ENCODE measurements at places on chromosomes 7 and 10.
A peak's percentile ranks its signal among the peaks of the same experiment; 100 is the strongest.

DNA sequence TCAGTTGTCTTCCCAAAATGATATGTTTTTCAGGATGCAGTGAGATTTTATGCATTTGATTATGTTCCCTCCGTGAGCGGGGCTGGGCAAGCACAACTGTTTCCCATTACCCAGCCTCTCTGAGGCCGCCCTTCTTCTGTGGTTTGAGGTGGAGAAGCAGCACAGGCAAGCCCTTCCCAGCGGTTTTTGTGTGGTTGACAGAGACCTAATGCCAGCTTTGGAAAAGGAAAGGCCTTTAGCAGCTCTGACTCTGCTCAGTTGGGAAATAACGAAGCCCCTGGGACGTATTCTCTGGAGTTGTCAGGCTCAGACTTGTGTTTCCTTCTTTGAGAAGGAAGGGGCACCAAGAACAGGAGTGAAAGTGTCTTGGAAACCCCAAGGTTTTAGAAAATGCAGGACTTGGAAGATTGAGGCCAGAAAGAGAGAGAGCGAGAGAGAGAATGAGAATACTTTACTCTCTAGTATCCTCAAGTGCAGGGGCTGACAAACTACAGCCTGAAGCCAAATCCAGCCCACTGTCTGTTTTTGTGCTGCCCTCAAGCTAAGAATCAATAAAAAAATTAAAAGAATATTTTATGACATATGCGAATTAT lies 20.6 kb upstream of the PDCD4 start:
- DNase-seq = no peak

GRCh38 chr10:43160921-43161255 lies 22.6 kb downstream of the CSGALNACT2 start:
- no peak for DNase-seq

DNA sequence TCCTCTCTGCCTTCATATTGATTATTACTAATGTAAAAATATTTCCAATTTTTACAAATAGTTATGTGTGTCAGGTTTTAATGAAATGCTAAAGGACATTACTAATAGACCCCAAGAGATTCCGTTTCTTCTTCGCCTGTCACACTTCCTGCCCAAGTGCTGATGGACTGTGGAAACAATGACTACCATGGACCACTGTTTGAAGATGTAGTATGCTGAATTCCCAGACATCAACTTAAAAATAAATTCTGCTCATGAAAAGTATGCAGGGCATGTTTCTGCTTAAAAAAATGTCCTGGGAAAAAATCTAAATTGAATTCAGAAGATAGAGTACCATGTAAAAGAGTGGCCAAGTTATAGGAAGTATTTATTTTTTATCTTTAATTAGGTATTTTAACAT lies 52.1 kb downstream of the ST7 start:
- no peak for DNase-seq

GRCh38 chr10:78736926-78737630 lies 331.7 kb upstream of the ZMIZ1 start:
- no peak for DNase-seq

DNA sequence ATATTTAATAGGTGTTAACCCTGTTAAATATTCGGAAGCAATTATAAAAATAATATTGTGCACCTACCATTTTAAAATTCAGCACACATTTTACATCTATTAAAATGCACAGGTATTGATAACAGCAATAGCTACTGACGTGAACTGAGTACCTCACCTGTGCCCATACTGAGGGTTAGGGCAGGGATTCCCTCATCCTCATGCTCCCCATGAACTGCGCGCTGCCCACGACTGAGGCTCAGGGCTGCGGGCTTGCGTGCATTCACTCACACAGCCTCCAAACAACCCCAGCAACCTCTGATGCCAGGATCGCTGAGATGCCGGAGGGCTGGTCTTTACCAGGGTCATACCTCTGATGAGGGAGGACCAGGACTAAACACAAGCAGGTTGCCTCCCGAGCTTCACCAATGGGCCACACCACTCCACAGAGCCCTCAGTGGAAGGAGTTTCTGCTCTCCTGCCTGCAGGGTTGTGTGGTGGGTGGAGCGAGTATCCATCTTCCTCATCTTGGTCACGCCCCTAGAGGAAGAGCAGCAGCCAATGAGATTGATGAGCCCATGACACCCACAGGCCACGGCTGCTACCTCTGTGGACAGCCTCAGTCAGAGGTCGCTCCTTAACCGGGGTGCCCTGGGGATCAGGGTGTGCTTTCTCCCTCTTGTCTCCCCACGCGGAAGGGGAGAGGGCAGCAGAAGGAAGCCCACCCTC lies 478.3 kb downstream of the TNS3 start:
- no peak for DNase-seq

DNA sequence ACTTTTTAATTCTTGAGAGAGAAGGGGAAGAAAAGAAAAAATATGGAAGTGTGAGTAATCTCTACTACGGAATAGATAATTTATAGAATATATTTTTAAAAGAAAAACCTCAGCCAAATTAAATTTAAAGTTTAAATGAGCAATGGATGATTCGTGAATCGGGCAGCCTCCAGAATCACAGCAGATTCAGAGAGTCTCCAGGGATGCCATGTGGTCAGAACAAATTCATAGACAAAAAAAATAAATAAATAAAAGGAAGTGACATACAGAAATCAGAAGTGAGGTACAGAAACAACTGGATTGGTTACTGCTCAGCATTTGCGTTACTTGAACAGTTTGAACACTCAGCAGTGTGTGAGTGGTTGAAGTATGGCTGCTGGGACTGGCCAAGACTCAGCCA lies 53.0 kb downstream of the PHYHIPL start:
- no peak for DNase-seq

- no peak for DNase-seq
Observed at GRCh38 chr7:46969303-46970130, 612.4 kb downstream of the TNS3 start.

GRCh38 chr7:94492601-94493000 lies 17.0 kb upstream of the CASD1 start:
- DNase-seq = no peak

DNA sequence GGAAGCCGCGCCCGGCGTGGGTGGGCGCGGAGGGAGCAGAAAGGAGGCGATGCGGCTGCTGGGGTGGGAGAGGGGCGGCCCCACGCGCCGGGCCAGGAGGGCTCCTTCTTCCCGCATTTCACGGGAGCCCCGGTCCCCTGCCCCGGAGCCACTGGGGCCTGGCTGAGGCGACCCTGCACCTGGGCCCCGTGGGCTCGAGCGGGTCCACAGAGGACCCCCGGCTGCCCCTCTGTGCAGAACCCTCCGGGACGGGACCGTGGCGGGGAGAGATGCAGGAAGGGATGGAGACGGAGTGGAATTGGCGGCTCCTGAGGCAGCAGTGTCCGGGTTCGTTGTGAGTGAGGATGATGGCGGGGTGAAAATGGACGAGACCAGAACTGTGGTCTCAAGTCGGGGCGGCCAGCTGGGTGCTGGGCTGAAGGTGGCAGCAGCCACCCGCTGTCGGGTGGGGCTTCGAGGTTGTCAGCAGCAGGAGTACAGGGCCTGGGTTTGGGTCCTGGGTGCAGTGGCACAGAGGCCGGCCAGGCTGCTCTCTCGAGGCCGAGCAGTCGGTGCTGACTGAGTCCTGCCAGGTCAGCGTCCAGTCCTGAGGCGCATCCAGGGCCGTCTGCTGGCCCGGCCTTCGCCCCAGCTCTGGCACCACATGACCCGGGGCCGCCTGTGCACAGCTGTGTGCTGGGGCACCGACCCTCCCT lies 80.4 kb downstream of the VIPR2 start:
- DNase-seq = no peak

DNA sequence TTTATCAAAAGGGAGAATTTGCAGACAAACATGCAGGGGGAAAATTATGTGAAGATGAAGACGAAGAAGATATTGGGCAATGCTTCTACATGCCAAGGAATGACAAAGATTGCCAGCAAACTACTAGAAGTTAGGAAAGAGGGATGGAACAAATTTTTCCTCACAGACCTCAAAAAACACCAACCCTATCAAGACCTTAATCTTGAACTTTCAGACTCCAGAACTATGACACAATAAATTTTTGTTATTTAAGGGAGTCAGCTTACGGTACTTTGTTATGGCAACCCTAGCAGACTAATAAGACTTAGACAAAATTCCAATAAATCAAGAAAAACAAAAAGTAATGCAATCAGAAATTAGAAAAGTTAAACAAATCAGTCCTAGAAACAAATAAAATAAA lies 280.0 kb upstream of the GNAI1 start:
- no peak for DNase-seq

- DNase-seq = no peak
Observed at GRCh38 chr10:71688256-71688655, 31.3 kb downstream of the C10orf105 start.

DNA sequence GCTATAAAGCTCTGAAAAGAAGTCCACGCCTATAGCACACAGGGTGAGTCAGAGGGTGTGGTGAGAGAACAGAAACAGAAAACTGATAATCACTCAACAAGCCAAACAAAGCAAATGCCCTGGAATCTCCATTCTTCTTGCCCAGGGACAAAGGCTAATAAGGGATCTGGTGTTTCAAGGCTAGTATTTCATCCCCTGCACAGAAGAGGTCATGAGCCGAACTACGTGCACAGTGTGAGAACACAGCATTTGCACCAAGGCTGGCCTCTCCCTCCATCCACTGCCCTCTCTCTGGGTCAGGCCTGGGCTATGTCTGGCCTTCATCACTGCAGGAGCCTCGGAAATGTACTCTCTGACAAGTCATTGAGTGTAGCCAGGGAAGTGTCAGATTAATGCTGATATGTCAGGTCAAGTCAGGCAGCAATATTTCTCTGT lies 42.7 kb downstream of the PRR15 start:
- no peak for DNase-seq

DNA sequence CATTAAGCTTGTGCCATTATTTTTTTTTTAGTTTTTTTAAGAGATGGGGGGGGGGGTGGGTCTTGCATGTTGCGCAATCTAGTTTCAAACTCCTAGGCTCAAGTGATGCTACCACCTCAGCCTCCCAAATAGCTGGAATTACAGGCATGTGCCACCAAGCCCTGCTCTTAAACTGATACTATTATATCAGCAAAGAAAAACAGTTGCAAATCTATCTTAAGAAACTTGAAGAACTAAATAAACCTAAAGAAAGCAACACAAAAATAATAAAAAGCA lies 47.5 kb downstream of the BRAF start:
- no peak for DNase-seq

GRCh38 chr7:45910855-45911254 lies 10.2 kb downstream of the IGFBP3 start:
- no peak for DNase-seq

GRCh38 chr10:94085766-94086437 lies 92.2 kb downstream of the PLCE1 start:
- no peak for DNase-seq

GRCh38 chr10:64396105-64396708 lies 875.0 kb downstream of the REEP3 start:
- peak; percentile 41 for DNase-seq

GRCh38 chr10:29595146-29595545 lies 39.6 kb downstream of the SVIL start:
- DNase-seq = no peak

DNA sequence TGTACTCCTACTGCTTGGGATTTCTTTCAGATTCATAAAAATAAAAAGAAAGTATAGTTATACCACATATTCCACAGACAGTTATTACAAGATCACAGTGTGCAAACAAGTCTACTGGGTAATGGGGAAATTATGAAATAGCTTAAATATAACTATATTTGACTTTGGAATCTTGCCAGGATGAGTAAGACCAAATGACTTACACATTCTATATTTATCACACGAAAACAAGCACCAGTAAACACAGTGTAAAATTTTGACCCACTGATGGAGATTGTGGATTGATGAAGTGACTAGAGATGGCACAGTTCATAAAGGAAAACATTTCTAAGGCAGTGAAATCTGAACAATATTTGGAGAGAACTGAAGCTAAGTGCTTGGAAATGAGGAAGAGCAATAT lies 339.7 kb downstream of the THSD7A start:
- DNase-seq = no peak

DNA sequence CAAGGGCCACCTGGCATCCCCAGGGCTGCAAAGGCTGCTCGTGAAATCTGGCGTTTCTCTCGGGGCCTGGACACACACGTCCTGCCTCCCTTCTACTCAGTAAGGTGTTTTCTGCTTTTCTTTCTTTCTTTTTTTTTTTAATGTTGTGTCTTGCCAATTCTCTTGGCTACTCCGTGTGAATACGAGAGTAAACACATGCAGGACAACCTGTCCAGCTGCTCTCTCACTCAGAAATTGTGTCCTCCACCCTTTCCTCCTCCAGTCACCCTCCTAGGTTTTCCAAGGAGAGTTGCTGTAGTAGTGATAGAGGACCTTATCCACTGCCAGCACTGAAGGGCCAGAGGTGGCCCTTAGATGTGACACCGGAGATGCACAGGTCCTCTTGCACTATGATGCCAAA lies 858 bp upstream of the TEX36 start:
- DNase-seq = no peak

- no peak for DNase-seq
Observed at GRCh38 chr7:7157887-7158271, 24.5 kb upstream of the C1GALT1 start.

GRCh38 chr7:43553999-43554398 lies 28.9 kb upstream of the STK17A start:
- no peak for DNase-seq

DNA sequence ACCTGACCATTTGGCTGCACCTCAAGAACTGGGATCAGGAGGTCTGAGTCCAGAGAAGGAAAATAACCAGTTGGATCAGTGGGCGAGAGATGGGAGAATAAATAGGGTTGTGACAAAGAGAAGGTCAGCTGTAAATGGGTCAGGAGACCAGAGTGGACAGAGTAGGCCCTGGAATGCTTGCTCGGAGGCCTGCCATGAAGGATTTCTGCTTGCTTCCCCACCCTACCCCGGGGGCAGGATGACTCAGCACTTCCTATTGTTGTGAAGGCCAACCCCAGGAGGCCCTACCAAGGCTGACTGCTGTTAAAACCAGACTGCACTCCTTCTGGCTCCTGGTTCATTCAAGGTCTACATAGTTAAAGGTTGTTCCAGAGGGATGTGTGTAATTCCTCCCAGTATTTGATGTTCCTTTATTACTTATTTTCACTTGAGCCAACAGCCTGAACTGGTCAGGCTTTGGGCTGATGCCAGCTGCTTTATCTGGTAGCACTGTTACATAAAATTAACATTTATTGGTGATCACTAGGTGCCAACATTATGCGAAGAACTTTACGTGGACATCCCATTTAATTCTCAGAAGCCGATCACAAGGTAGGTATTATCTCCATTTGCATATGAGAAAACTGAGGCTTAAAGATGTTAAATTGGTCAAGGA lies 27.3 kb upstream of the IFRD1 start:
- DNase-seq = no peak

GRCh38 chr10:71081912-71082311 lies 130.5 kb upstream of the UNC5B start:
- no peak for DNase-seq

DNA sequence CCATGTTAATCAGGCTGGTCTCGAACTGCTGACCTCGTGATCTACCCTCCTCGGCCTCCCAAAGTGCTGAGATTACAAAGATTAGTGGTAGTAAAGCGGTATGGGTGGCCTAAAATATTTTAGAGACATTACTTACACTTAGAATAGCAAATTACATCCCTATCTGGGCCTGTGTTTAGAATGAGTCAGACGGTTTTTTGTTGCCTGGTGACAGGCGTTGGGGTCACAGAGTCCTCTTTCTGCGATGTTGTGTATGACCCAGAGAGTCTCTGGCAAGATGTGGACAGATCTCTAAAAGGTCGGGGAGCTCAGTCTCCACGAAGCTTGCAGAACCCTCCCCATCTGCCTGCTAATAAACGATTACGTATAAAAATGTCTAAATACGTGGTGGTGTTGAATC lies 39.6 kb upstream of the PRKCQ start:
- no peak for DNase-seq

All from muscle of arm (tissue), 14 donors.